Bronchial epithelial cell (primary cell): ENCODE measurements at places on chromosomes 12 and 14. TPM values are rescaled to one million over a fixed set of nuclear protein-coding genes. Genes with fewer than 3 reads are reported as not detected.

The DDHD1 gene
- 5.3 and 6.8 TPM in 2 replicates for total RNA-seq

The WIF1 gene
- total RNA-seq = not detected in 2 replicates

The KRT83 gene
- total RNA-seq = 0.13 TPM in 1 of 2 replicates, not detected in the other

The SAMD15 gene
- under 0.01 and 0.26 TPM in 2 replicates for total RNA-seq

The ALX1 gene
- total RNA-seq = 0.26 and 0.38 TPM in 2 replicates

The CCDC177 gene
- not detected in 2 replicates for total RNA-seq

The GARIN6 gene
- total RNA-seq = not detected in 2 replicates

The ESRRB gene
- total RNA-seq = not detected in 2 replicates

The CPNE6 gene
- not detected in 2 replicates for total RNA-seq

The ADAM21 gene
- under 0.01 and 0.13 TPM in 2 replicates for total RNA-seq
